ENCODE measurements at places on chromosomes 2 and 18.

- no peak for DNase-seq
Observed at GRCh38 chr2:22604136-22604535, 780.8 kb upstream of the KLHL29 start.

DNA sequence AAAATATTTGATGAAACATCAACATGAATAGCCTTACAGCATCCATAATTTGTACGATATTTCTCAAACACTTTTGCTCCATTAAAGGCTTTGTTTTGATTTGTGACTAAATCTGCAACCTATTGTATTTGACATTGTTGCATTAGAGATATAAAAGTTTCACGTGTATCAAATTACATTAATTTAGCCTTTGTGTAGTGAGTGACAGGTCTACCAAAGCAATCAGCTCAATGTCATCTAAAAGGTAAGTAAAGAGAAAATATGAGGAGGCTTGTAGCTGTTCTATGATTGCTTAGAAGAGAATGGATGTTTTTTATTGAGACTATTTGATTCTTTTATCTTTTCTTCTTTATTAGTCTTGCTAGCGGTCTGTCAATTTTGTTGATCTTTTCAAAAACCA is 430.2 kb downstream of the GALR1 start:
- DNase-seq: no peak

DNA sequence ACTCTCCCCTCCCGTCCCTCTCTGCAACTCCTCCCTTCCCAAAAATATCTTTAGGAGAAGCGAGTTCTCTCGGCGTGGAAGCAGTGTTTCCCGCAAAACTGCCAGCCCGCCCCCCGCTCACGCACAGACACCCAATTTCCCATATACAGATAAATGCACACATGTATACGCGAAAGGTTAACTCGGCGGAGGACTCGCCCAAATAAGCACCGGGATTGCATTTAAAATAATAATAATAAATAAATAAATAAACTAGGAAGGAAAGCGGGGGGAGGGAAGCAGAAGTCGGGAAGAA is 70.0 kb upstream of the PSMD14 start:
- no peak for DNase-seq

GRCh38 chr18:69763821-69764220 is 183.9 kb downstream of the CD226 start:
- DNase-seq: no peak

DNA sequence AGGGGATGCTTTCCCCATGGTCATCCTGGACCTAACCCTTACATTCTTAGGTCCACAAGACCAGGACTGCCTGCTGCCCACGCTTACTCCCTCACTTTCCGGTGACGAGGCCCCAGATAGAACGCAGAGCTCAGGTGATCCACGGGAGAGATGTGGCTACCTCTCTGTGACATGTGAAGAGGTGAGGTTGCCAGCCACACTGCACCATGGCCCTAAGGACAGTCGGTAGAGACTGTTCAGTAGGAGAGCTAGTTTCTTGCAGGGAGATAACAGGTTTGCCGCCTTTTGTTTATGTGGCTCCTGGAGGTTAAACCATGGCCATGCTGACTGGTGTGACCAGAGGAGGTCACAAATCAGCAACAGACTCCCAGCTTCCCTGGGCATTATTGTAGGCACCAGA is 71.4 kb downstream of the WDSUB1 start:
- no peak for DNase-seq

GRCh38 chr2:128408349-128409305 is 90.0 kb upstream of the HS6ST1 start:
- DNase-seq: peak; percentile 92

GRCh38 chr18:50786864-50787263 is 33.0 kb downstream of the MRO start:
- peak; percentile 2 for DNase-seq

DNA sequence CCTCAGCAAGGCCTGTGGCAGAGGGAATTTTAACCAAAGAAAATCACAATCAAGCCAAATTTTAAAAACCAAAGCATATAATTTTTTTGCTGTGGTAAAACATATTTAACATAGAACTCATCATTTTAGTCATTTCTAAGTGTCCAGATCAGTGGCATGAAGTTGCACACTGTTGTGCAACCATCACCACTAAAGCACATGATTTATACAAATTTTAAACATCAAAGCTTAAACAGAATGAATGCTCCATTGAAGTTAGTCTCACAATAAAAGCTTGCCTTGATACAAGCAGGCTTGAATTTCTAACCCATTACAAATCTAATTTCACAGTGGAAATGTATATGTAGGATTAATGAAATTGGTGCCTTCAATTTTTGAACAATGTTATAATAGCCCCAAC is 31.2 kb downstream of the FTCDNL1 start:
- DNase-seq: no peak

DNA sequence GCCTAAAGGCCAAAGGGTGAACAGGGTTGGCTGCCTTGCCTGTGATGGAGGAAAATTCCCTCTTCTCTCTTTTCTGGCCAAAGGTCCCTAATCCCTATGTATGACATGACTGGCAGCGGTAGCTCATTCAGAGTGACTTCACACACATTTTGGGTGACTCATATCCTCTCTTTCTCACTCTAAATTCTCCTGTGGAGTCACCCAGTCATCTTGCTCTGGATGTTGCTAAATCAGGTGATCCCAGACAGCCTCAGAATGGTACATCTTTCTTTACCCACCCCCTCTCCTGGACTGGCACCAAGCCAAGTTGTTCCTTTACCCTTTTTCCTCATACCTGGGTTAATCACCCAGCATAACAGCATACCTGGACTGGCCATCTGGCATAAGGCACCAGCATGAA is 77.2 kb downstream of the NEURL3 start:
- peak; percentile 82 for DNase-seq

GRCh38 chr2:37670378-37671008 is 949 bp downstream of the CDC42EP3 start:
- peak; percentile 50 for DNase-seq

- peak; percentile 45 for DNase-seq
Observed at GRCh38 chr2:64839844-64840243, 149.4 kb upstream of the SLC1A4 start.

DNA sequence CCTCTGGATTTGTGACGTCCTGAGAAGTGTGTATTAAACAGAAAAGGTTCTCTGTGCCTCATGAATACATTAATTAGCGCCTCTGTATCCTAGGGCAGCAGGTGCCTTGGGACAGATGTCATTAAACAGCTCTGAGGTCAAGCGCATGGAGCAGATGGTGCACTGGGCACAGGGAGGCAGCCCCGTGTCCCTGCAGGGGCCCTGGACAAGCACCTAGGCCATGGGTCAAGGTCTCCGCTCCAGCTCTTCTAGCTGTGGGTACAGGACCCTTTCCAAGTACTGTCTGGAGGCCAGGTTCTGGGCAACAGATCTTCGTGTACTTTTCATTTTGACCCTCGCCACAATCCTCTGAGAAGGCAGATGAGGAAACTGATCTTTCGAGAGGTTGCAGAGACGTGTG is 126.4 kb downstream of the KCTD1 start:
- no peak for DNase-seq

GRCh38 chr2:65710779-65711295 is 278.4 kb upstream of the SPRED2 start:
- peak; percentile 33 for DNase-seq

DNA sequence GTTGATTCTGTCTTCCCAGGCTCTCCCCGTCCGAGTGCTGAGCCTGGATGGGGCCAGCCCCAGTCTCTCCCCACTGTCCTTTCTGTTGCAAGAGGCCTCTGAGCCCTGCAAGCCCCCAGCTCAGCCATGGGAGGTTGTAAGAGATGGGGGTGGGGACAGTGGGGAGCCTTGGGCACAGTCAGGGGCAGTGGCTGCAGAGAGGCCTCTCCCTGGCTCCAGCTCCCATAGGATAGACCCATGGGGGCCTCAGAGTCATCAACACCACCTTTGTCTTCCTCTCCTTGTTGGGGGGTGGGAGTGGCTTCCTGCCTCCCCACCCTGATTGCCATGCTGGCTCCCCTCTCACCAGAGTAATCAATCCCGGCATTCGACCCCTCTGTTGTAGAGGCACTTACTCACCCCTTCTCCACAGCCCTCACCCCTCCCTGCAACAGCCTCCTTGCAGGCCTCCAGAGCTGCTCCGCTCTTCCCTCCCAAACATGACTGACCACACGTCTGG is 37.5 kb upstream of the NPAS2 start:
- DNase-seq: no peak

GRCh38 chr2:108629417-108629816 is 89.9 kb upstream of the RANBP2 start:
- no peak for DNase-seq

- DNase-seq: no peak
Observed at GRCh38 chr2:180799141-180799540, 181.3 kb upstream of the UBE2E3 start.

- peak; percentile 79 for DNase-seq
Observed at GRCh38 chr18:8329186-8329771, 280.0 kb upstream of the RAB12 start.

- no peak for DNase-seq
Observed at GRCh38 chr2:177767768-177768167, 304.8 kb downstream of the PDE11A start.

DNA sequence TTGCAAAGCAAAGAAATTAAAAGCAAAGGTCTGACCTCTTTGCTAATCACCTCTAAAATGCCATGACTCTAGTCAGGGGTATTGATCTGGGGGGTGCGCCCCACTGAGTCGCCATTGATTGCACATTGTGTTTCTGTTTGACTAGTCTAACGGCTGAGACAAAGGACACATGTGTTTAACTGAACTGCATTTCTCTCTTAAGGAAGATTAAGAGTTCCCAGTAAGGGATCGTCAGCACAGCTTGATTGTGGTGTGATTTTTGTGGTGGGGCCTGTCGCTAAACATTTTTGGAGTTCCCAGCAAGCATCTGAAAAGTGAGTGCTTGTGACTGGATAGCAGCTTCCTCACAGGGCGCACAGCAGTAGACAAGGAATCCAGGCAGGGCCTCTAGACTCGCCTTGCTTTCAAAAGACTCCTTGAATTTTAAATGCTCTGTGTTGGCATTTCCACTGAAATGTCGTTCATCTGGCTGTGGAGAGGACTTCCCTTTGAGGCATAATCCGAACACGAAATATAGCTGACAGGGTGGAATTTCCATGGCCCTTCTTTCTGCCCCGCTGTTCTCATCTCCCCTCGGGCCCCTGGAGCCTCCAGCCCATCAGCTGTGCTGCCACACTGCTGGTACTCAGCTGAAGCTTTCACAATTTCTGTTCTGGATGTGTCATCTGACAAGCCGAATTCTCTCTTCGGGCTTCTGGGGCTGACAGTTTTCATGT is 126.3 kb downstream of the FAM168B start:
- no peak for DNase-seq

GRCh38 chr2:224890372-224890771 is 151.9 kb downstream of the DOCK10 start:
- DNase-seq: peak; percentile 70

GRCh38 chr2:8178911-8179310 is 502.9 kb upstream of the ID2 start:
- no peak for DNase-seq

DNA sequence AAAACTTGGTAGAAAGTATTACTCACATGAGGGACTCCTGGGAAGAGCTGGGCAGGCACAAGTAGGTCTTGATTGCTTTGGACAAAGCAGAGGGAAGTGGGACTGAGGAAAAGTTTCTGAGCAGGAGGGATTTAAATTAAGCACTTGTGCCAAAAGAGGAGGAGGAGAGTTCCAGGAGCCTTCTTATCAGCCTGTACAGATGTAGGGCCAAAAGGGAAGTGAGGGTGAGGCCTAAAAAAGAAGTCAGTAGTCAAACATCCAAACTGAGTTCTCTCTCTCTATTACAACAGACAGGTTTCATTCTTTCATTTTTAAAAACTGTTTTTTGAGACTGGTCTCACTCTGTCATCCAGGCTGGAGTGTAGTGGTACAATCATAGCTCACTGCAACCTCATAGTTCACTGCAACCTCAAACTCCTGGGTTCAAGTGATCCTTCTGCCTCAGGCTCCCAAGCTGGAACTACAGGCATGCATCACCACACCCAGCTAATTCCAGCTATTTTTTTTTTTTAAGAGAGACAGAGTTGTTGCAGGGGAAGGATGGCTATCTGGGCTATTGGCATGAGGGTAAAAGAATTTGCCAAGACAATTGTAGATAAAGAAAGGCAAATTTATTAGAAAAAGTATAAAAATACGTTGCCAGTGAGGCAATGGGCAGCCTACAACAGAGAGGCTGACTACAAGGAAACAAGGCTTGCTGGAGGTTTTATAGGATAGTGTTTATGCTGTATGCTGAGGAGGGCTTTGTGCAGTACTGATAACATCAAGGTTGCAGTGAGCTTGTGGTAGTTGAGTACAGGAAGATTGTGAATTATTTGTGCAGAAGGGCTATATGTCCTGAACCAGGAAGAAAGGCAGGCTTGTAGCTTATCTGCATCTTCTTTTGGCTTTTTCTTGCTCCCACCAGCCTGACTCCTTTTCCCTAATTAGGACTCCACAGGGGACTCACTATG is 29.0 kb downstream of the CFAP210 start:
- DNase-seq: peak; percentile 69

DNA sequence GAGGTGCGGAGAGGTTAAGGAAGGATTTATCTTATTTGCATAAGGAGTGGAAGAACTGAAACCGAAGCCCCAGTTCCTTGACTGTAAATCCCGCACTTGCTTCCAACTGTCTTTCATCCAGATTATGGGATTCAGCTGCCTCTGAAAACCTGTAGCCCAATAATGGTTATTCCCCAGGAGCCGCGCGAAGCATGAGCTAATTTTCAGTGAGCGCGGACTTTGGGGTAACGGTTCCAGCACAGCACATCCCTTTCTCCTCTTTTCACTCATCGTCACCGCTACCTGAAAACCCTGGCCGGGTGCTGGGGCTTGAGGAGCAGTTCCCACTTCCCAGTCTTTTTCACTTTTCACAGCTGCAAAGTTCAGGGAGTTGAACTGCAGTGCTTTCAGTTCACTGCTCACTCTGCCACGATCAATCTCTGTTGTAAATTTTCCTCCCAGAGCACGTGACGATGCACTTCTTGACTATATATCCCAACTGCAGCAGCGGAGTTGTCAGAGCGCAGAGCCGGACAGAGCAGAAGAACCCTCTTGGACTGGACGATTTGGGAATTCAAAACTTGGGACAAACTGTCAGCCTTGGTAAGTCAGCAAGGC is at the start of gene KCNE4:
TSS of gene KCNE4 (plus strand) at position 498 of the 597 bp plus-strand sequence. CDS start 641 bp downstream, outside the sequence.
- peak; percentile 90 for DNase-seq

DNA sequence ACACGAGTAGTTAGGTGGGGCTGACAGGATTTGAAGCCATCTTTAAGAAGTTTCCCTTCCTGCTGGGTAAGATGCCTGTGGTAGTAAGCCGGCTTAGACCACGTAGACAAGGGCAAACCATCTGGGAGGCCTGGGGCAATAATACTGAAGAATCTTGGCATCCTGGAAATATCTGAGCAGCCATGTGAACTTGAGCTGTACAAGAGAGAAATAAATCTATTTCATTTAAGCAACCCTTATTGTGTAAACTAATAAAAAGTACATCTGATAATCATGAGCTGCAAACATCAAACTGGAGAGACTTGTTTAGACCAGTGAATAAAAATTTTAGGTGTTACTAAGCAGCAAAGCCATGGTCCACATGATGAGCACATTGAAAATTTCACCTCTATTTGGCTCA is 11.4 kb upstream of the CETN1 start:
- peak; percentile 42 for DNase-seq

- DNase-seq: peak; percentile 77
Observed at GRCh38 chr2:235595422-235596010, 101.7 kb downstream of the AGAP1 start.

All from EH (cell line).